HS-5 (cell line): ENCODE measurements at places on chromosomes 2 and 18.

GRCh38 chr2:158776231-158776630, 18.9 kb upstream of the DAPL1 start:
- no peak for DNase-seq

DNA sequence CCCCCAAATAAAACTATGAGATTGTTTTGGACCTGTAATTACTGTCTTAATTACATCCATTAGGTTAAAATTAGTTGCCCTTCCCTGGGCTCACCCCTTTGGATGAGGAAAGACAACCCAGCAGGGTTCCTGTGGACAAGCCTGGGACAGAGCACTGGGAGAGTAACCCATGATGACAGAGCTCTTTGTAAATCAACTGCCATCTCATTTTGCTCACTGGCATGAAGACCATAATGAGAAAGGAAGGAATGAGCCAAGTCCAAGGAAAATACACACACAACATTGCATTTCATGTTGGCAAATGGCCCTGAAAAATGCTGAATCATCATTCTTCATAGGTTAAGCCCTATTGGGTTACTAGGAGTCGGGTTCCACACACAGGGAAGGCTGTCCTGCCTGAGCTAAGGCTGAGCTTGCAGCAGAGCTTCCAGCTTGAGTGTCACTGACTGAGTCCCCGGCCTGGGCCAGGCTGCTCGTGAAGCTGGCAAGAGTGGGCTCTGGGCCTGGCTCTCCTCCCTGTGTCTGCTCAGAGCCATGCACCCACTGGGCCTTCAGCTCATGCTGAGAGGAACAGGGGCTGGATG, 94.1 kb upstream of the ACAA2 start:
- no peak for DNase-seq

- DNase-seq: no peak
Measured at GRCh38 chr2:169877398-169877797, 50.1 kb downstream of the UBR3 start.

DNA sequence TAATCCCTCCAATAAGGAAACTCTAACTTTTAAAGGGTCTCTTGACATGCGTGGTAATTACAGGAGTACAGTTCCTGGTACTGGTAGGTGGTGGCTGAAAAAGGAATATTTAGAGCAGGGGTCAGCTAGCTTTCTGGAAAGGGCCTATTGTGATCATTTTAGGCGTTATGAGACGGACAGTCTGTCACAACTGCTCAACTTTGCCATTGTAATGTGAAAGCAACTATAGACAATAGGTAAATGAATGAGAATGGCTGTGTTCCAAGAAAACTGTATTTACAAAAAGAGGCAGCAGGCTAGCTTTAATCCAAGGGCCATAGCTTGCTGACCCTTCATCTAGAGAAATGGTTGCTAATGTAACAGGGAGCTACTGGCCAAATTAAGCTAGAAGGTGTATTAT, 177.7 kb upstream of the LRRTM1 start:
- no peak for DNase-seq

DNA sequence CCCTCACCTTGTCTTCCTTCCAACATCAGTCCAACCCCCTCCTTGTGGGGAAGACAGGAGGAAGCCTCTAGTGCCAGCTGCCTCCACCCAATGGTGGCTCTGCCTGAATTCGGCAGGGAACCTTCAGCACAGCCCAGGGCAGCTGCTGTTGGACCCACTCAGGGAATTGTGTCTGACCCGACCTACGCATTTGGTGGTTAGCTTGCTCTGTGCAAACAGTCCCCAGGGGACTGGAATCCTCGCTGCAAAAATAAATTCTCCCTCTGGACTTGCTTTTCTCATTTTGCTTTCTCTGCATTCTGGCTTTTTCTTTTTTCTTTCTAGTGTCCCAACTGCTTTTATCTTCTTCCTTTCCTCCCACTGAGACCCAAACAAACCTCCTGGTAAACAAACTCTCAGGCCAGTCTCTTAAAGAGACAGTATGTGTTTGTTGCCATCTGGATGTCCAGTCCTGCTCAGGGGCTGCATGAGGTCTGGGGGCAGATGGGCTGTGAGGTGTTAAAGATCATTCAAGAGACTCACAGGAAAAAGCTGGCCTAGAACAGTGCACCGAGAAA, 137.7 kb upstream of the HAAO start:
- DNase-seq: no peak

DNA sequence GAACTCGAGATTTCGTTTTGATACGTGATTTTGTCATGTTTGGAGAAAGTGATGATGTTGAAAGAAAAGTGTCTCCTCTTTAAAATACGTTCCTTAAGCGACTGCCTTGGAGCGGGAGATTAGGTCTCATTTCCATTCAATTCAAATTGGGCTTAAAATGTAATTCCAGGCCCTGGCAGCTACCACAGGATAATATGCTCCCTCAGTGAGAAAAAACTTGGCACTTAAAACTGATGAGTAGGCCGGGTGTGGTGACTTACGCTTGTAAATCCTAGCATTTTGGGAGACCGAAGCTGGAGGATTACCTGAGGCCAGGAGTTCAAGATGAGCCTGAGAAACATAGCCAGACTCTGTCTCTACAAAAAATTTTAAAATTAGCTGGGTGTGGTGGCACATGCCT, 146.3 kb upstream of the L3MBTL4 start:
- no peak for DNase-seq

- peak; percentile 9 for DNase-seq
Measured at GRCh38 chr18:32048507-32049091, 30.0 kb downstream of the RNF125 start.

DNA sequence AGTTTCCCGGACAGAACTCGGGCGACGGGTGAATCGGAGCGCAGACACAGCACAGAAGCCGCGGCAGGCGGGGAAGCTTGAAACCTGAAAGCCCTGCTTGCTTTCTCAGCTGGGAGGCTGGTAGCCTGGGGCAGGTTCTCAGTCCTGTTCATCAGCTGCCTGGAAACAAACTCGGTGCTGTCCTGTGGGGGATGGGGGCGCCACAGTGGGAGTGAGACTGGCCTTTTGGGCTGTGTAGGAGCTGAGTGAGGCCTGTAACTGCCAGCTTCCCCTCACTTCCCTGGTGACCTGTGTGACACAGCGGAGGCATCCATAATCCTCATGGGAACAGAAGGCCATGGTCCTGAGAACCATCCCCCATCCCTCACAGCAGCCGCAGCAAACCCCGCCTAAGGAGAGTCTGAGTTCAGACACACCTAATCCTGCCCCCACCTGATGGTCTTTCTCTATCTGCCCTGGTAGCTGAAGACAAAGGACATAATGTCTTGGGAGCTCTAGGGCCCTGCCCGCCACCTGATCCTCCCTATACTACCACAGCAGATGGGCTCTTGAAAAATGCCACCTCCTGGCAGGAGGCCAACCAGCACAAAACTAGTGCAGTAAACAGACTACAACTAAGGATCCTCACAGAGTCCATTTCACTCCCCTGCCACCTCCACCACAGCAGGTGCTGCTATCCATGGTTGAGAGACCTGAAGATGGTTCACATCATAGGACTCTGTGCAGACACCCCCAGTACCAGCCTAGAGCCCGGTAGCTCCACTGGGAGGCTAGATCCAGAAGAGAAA, 52.7 kb upstream of the LDLRAD4 start:
- DNase-seq: no peak

- no peak for DNase-seq
Measured at GRCh38 chr18:79779021-79779699, 18.6 kb upstream of the KCNG2 start.

GRCh38 chr2:111927723-111928122, 29.3 kb downstream of the MERTK start:
- DNase-seq: no peak

DNA sequence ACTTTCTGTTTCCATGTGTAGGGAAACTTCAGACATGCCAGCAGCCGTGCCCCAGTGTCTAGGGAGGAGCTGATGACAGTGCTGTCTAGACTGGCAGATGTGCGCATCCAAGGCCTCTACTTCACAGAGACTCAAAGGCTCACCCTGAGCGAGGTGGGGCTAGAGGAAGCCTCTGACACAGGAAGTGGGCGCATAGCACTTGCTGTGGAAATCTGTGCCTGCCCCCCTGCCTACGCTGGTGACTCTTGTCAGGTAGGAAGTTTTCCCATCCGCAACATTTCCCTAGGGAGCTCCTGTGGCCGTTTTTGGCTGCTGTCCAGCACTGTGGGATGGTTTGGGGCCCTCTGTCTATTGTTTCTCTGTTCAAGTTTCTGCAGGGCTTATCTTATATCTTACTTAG, 143.1 kb upstream of the TTC39C start:
- no peak for DNase-seq

DNA sequence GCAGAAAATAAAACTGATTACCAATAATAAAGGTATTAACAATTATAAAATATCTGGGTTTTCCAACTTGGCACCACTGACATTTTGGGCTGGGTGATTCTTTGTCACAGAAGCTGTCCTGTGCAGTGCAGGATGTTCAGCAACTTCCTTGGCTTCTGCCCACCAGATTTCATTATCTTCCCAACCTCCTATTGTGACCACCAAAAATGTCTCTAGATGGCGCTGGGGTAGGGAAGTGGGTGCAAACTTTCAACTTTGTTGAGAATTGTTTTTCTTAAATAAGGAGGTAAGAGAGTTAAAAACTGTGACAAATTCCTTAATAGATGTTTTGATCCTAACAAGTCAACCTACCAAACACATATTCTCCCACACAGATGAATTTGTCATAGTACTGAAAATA, 90.1 kb downstream of the GAREM1 start:
- no peak for DNase-seq

DNA sequence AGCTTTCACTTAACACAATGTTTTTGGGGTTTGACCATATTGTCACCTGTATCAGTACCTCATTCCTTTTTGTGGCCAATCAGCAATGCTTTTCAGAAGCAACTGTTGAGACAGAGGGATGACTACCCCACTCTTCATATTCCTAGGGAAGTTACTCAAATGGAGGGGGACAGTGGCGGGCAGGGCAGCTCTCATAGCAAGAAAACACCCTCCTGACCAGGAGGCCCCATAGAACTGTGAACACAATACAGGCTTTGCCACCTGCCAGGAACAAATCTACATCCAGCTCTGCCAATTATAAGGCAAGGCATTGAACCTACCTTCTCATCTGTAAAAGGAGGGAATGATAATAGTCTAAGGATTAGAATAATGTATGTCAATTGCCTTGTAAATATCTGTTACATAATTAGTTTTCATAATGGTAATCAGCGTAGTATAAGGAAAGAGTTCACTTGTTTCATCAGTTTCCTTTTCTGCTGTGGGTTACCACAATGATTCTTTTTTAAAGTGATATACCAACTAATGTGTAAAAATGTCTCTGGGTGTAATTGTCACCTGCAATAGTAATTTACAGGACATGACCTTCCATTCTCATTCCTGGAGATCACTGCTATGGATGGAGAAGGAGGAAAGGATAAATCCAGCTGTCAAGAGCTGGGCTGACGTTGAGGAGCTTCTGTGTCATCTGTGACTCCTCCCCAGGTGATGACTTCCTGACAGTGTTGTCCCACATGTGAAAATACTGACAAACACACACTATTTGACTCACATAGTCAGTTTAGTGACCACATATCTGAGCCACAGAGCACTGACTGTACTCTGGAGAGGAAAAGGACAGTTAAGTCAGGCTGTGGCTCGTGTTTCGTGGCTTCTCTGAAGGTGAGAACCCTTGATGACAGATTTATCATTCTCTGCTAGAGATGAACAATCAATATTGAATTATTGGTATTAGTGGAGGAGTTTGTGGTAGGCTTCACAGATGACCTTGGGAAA, 13.5 kb downstream of the ALPK2 start:
- DNase-seq: no peak

- DNase-seq: no peak
Measured at GRCh38 chr2:99862566-99862965, 279.8 kb downstream of the AFF3 start.

DNA sequence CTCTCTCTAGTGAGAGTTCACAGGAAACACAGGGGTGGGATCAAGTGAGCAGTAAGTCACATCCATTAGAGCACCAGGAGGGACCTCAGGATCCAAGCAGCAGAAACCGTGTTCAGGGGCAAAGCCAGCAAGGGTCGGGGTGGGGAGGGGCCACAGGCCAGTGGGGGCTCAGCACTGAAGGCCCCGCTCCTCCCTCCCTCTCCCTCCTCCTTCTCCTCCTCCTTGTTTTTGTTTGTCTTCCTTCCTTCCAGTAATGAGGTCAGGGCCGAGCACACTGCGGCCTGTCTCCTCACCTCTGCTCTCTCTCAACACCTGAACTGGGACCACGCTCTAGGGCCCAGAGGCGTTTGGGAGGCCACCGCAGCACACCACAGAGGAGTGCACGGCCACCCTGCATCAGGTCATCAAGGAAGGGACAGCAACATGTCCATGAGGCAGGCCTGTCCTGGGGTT, 20.9 kb downstream of the MTERF4 start:
- no peak for DNase-seq
